ENCODE measurements at places on chromosomes 7 and 10.

- DNase-seq = no peak
Measured at GRCh38 chr10:20257422-20257821, 441.2 kb downstream of the PLXDC2 start.

- no peak for DNase-seq
Measured at GRCh38 chr10:75782463-75783248, 351.2 kb downstream of the LRMDA start.

GRCh38 chr10:123865350-123865749, 26.3 kb downstream of the CPXM2 start:
- DNase-seq = no peak

GRCh38 chr10:82981137-82981723, 1106.2 kb downstream of the NRG3 start:
- peak; percentile 61 for DNase-seq

- no peak for DNase-seq
Measured at GRCh38 chr10:105797234-105797890, 1156.3 kb downstream of the SORCS3 start.

- no peak for DNase-seq
Measured at GRCh38 chr7:129980667-129981066, 27.9 kb upstream of the UBE2H start.

DNA sequence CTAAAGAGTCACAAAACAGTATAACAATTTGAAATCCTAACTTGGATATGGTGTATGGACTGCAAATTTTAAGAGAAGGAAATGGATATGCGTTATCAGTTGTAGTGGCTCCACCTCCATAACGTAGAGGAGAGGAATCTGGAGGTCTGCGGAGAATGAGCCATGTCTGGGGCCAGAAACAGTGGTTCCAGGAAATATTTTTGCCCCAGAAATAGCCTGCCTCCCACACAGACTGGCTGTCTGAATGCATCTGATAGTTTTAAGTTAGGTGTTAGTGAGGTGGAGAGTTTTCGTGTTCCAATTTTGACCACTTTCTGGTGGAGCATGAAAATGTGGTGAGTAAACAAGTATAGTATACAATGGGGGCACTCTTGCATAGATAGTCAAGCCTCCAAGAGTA, 1.6 kb downstream of the PHTF2 start:
- DNase-seq = no peak

- DNase-seq = no peak
Measured at GRCh38 chr7:31061185-31061584, 9.1 kb downstream of the ADCYAP1R1 start.

- DNase-seq = peak; percentile 16
Measured at GRCh38 chr10:5760515-5760914, 52.7 kb downstream of the GDI2 start.

GRCh38 chr10:74827045-74827441, 643 bp downstream of the KAT6B start:
- DNase-seq = no peak

Data from AG10803 (cell line).